Stimulated activated CD4-positive, alpha-beta T cell treated with anti-CD3 and anti-CD28 coated beads, Interleukin-1b, Interleukin-23, amount 100 ng/mL, for 4 hours (primary cell): ENCODE measurements at places on chromosomes 12 and 14.

GRCh38 chr12:120144215-120144614 lies 27.7 kb upstream of the RAB35 start:
- no peak for DNase-seq

- no peak for DNase-seq
Measured at GRCh38 chr14:72613975-72614319, 280.0 kb downstream of the DPF3 start.

DNA sequence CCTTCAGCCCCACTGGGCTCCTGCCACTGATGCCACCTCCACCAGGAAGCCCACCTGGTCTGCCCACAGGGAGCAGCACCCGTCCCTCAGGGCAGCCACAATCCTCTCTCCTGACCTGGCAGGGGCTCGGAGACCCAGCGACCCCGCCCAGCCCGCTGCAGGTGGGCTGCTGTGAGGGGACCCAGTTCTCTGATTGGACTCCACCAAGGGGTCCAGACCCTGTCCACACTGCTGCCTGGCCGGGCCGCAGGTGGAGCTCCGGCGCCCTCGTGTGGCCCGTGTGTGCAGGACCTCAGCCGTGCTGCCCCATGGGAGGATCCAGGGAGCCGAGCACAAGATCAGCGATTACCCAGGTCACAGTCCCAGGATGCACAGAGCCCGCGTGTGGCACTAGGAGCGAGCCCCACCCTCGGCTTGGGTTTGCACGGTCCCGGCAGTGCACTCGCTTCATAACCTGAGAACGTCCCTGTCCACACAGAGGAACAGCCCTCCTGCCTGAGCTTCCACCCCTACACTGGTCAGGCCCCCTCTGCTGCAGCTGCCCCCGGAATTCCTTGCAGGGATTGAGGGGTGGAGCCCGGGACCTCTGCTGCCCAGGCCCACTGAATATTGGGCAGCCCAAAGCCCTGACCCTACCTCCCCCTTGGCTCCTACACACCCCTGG lies 35.4 kb upstream of the TMEM179 start:
- DNase-seq, result peak; percentile 16

- no peak for DNase-seq
Measured at GRCh38 chr12:26374934-26375680, 179.7 kb downstream of the SSPN start.

GRCh38 chr12:98464190-98464589 lies 51.2 kb upstream of the TMPO start:
- no peak for DNase-seq
